GM18507 (cell line): ENCODE measurements at places on chromosomes 12 and 14.

- no peak for DNase-seq
These were observed 706 bp upstream of the DIO2 start for GRCh38 chr14:80212023-80212397.

- DNase-seq, result no peak
These were observed 8.2 kb upstream of the ZNF740 start for GRCh38 chr12:53172352-53172751.

- no peak for DNase-seq
These were observed 135.7 kb downstream of the TMEM132C start for GRCh38 chr12:128402486-128403243.

GRCh38 chr12:116597886-116598285 is 38.7 kb downstream of the MAP1LC3B2 start:
- DNase-seq, result no peak

GRCh38 chr14:103027451-103027850 is 29.9 kb downstream of the CDC42BPB start:
- no peak for DNase-seq

GRCh38 chr14:90299408-90299807 is 32.3 kb downstream of the NRDE2 start:
- no peak for DNase-seq

DNA sequence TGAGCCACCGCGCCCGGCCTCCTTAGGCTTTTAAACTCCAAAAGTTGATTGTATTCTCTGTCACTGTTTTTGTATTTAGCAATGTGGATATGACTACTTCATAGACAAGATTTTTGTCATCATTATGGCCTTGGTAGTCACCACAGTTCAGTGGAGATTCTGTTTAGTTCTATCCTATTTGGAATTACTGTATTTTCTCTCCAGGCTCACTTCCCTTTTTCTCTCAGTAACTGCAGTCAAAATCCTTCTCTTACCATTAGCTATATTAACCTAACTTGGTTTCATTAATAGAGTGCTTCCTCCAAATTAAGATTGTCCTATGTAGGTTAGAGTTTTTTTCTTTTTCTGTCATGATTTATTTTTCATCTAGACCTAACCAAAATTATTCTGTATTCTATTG is 283.9 kb downstream of the TMTC2 start:
- DNase-seq, result no peak

- no peak for DNase-seq
These were observed 6.7 kb upstream of the HOXC6 start for GRCh38 chr12:54021432-54022013.

DNA sequence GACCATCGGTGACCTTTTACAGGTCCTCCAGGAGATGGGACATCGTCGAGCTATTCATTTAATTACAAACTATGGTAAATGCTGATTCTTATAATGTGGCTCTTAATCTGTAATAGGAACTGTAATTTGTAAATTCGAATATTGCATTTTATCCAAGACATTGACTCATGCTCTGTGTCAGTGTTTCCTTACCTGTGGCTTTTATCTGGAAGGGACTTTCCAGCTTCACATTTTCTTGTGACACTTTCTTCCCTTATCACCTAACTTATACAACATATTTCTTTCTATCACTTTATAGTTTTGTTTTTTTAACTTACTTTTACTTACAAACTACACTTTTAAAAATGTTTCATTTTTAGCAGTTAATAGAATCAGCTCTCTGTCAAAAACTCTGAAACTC is 14.8 kb downstream of the IRAK3 start:
- DNase-seq, result no peak

GRCh38 chr12:132611620-132612019 is 1.2 kb upstream of the LRCOL1 start:
- DNase-seq, result no peak

DNA sequence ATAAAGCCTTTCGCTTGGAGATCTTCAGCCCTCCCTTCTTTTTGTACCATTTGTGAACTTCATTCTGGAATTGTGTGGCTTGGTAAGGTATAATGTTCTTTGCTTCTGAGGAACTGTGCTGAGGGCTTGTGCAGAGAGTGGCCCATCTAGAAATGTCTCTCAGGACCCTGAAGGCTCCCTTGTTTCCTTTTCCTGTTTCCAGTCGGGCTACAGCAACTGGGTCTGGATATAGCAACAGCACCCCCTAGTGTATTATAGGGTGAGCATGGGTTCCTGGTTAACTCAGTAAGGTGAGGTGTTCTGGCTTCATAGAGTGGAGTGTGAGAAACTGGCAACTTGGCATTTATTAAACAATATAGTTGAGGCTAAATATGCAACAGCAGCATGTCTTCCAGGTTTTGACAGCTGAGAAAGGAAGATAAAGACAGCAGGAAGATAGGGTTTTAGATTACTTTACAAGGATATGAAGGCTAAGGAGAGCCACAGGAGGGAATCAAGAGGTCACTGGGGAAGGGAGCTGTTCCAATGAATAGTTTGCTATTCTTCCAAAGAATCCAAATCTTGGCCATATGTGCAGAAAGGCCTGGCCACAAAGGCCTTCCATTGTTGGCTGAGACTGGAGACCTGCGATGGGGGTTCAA is 49.1 kb upstream of the RNU6-8 start:
- DNase-seq, result peak; percentile 29

DNA sequence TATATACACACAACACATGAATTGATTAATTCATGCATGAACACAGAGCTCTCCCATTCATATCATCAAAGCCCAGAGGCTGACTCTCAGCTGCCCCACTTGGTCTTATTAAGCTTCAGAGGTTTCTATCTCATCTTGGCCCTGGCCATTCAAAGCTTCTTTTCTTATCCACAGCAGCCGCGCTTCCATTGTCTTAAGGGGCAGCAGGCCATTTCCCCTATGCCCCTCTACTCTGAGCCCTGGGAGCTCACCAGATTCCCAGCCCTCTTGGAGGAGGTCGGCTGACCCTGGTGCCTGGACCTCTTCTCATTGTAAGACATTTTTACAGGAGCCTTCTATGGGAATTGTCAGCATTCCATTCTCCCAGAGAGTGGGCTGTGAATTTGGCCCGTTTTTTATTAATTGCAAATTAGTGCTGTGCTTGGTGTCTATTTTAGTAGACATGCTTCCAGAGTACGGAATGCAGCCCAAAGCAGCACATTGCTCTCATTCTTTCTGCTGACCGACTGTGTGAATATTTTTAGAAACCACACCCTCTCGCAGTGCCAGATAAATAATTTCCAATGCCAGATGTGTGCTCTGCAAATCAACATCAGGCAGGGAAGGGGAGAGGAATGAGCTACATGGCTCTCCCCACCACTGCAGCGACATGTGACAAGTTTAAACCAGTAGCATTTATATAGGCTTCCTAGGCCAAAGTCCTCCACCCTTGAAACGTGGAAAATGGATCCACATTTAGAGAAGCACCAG is 58.5 kb downstream of the NUAK1 start:
- DNase-seq, result no peak

GRCh38 chr12:54628186-54628846 is 6.4 kb downstream of the LACRT start:
- DNase-seq, result no peak

GRCh38 chr14:59870277-59871165 is at the start of gene RTN1:
TSS of gene RTN1 (minus strand) at chr14:59870776. CDS start at chr14:59870630, 146 bp downstream.
- DNase-seq, result peak; percentile 15

- no peak for DNase-seq
These were observed 24.1 kb upstream of the DLK1 start for GRCh38 chr14:100702590-100702989.

GRCh38 chr12:95633732-95634465 is 82.6 kb upstream of the USP44 start:
- no peak for DNase-seq

DNA sequence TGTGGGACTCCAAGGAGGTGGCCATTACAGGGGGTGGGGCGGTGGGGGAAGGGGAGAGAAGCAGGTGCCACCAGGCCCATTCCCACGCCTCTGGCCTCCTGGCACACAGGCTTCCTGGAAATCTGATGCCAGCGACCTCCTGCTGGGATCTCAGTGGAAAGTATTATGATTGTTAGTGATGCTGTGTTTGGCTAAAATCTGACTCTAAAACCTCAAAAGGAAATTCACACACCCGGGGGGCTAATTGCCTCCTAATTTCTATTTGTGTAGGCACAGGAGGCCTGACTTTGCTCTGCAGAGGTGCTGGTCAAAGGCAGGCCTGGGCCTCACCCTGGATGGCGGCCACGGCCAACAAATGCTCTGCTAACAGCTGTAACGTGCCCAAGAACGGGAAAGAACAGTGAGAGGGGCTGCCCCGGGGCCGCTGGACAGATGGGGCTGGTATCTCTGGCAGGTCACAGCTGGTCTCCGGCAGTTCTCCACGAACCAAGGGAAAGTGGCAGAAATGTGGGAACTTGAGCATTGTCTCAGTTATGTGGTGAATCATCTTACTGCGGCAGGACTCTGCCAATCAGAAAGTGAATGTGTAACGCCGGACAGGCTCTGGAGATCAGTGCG is 14.3 kb downstream of the FAM181A start:
- DNase-seq, result no peak

- DNase-seq, result no peak
These were observed 617 bp upstream of the MGP start for GRCh38 chr12:14886271-14886670.

GRCh38 chr14:60636879-60637478 is 12.3 kb downstream of the SIX1 start:
- no peak for DNase-seq

GRCh38 chr12:107610021-107610859 is 75.4 kb upstream of the PWP1 start:
- DNase-seq, result no peak

- no peak for DNase-seq
These were observed 1.8 kb upstream of the TCP11L2 start for GRCh38 chr12:106300761-106301160.

GRCh38 chr14:33776871-33777270 is 174.0 kb downstream of the EGLN3 start:
- DNase-seq, result no peak

DNA sequence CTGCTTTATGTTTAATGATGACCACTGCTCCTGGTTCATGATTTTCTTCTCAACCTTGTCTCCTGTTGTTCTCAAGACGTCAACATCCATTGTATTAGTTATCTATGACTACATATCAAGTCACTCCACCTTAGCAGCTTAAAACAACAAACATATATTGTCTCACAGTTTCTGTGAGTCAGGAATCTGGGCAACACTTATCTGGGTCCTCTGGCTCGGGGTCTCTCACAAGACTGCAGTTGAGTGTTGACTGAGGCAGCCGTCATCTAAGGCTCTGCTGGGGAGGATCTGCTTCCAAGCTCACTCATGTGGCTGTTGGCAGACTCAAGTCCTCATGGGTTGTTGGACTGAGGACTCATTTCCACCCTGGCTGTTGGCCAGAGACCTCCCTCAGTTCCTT is 27.3 kb upstream of the FRS2 start:
- no peak for DNase-seq

GRCh38 chr12:24222968-24223367 is 273.5 kb upstream of the SOX5 start:
- DNase-seq, result no peak

DNA sequence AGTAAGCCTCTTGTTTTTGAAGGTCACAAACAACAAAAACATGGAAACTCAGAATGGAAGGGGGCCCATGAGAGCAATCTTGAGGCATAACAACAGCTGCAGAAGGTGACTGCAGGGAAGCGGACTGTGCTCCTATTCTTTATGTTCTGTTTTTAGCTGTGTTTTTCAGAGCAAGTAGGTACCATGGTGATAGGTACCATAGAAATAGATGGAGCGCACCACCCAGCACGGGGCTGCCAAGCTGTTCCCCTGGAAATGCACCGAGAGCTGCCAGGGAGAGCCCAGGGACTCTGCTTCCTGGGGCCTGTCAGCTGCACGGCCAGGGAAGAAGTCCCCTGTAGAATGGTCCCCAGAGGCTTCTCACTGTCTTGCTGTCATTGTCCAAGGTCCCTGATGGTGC is 32.8 kb downstream of the DGLUCY start:
- DNase-seq, result no peak

- no peak for DNase-seq
These were observed 51.2 kb downstream of the SMIM41 start for GRCh38 chr12:52130711-52131110.

DNA sequence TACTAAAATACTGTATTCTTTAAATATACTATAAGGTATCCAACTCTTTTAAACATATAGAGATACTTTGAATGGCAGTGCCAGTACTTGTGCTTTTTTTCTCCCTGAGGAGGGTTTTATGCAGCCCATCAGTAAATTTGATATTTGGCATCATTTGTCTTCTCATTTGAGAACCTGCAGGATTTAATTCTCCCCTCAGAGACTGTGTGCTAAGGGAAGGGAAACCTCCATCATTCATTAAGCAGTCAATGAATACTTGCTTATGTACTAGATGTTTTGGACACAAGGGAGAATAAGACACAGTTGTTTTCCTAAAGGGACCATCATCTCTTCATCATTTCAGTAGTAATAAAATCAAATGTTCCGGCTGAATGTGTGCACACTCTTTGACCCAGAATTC is 40.8 kb downstream of the FRS2 start:
- DNase-seq, result no peak

DNA sequence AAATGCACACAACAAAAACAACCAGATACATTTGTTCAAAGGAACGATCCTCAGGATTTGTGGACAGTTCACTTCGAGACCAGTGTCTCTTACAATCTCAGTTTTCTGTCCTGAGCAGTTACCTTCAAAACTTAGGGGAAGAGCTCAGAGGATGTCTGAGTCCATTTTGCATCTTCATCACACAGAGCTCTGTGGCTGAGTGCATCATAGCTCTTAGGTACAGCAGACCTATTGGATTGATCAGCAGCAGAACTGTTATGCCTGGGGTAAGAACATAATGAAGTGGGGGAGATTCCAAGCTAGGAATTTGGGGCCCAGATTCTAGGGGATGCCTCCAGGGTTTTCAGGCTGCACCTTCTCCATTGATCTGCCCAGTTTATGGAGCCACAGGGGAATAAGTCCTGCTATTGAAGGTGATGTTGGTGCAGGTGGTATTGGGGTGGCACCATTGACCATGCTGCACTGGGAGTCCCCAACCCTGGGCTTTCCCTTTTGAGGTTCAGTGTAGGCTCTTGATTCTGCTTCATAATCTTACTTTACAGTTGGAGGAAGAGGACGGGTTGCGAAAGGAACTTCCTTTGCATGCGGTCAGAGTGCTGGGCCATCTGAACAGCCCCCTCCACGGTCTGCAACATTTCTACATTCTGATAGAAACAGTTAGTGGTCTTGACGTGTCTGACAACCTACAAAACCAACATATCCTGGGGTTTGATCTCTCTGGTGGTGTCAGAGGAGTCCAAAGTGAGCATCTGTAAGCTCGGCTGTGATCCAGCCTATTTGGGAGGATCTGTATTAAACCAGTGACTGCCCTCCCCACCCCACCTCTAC is 112.8 kb downstream of the CHST11 start:
- DNase-seq, result peak; percentile 35

GRCh38 chr12:18861287-18861858 is 123.5 kb downstream of the CAPZA3 start:
- DNase-seq, result no peak
